ENCODE measurements at places on chromosomes 5 and 9. TPM values are rescaled to one million over a fixed set of nuclear protein-coding genes. Genes with fewer than 3 reads are reported as not detected.
A peak's percentile ranks its signal among the peaks of the same experiment; 100 is the strongest.

DNA sequence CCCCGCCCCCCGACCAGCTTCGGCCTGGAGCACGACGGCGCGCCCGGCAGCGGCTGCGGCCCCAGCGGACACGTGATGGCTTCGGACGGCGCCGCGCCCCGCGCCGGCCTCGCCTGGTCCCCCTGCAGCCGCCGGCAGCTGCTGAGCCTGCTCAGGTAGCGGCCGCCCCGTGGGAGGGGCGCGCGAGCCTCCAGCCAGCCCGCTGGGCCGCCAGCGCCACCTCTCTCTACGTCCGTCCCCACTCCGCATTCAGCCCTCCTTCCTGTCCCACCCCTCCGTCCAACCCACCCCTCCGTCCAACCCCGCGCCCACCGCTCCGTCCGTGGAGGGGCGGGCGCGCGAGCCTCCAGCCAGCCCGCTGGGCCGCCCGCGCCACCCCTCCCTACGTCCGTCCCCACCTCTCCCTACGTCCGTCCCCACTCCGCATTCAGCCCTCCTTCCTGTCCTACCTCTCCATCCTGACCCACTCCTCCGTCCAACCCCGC, 6.5 kb downstream of the ADAMTS13 start:
- DNase-seq = no peak

GRCh38 chr5:150129813-150130492, 25.7 kb downstream of the PDGFRB start:
- peak; percentile 82 for DNase-seq

DNA sequence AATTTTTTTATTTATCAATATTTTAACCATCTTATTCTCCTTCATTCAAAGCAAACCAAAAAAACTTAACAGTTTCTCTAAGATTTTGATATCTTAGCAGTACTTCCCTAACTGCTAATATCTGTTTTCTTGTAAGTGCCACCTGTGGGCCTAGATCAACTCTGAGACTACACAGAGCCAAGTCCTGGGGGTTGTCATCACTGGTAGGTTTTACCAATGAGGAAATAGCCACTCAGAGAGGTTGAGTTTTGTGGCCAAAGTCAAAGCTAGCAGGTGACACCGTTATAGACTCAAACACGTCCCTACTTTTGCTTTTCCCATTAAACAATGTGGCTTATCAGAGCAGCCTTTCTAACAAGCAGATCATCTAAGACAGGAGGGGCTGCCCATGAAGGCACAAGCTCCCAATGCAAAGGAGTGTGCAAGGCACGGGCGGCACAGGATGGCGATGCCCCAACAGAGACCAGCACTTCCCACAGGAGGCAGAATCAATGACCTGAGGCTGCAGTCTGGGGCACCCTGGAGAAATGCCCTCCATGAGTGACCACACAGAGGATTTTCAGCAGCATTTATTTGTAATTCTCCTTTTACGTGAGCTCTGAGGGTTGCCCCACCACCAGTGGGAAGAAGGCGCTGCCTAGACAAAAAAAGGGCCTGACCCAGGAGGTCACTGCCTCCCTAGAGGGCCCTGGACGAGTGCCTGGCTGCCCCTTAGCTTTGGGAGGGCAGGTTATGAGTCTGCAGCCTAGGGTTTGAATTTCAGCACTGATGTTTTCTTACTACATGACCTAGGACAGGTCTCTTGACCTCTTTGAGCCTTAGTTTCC, 7.4 kb downstream of the TBC1D2 start:
- DNase-seq = no peak

- DNase-seq = no peak
Observed at GRCh38 chr5:16428359-16428758, 37.2 kb downstream of the ZNF622 start.

GRCh38 chr9:91161465-91162300, 200.0 kb downstream of the AUH start:
- no peak for DNase-seq

DNA sequence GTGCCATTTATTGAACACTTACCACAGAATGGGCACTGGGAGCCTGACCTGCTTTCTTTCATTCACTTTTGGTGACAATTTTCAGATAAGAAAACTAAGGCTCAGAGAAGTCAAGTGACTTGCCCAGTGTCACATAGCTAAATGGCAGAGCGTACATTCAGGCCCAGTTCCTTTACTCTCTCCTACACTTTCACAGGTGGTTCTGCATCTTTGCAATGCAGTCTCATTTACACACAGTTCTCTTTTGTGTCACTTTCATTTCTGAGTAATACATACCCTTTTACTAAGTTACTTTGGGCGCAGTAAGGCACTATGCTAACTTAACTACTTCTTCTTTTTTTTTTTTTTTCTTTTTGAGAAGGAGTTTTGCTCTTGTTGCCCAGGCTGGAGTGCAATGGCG, 8.3 kb downstream of the NFIL3 start:
- no peak for DNase-seq

- DNase-seq = no peak
Observed at GRCh38 chr5:74277418-74277817, 363.1 kb downstream of the ENC1 start.

GRCh38 chr9:99244344-99245260, 22.5 kb downstream of the SEC61B start:
- DNase-seq = no peak

Gene SLC9A3
- total RNA-seq = 1.0 TPM

Gene GLRA1
- total RNA-seq = not detected

All from upper lobe of right lung (tissue), 1 donor.